ENCODE measurements at places on chromosomes 5 and 9.
A peak's percentile ranks its signal among the peaks of the same experiment; 100 is the strongest.

DNA sequence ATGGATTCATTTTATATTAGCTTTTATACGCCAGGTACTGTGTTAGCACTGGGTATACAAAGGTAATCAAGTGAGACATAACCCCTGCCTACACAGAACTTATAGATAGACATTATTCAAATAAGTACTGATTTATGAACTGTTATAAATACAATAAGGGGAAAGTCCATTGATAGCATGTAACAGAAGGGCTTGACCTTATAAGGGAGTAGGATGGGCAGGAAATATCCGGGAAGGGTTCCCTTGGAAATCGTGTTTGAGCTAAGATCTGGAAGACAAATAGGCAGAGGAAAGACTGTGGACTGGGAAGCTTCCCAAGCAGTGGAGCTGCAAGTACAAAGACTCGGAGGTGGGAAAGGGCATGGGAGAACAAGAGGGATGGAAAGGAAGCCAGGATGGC, 111.5 kb downstream of the WDR41 start:
- DNase-seq: no peak

DNA sequence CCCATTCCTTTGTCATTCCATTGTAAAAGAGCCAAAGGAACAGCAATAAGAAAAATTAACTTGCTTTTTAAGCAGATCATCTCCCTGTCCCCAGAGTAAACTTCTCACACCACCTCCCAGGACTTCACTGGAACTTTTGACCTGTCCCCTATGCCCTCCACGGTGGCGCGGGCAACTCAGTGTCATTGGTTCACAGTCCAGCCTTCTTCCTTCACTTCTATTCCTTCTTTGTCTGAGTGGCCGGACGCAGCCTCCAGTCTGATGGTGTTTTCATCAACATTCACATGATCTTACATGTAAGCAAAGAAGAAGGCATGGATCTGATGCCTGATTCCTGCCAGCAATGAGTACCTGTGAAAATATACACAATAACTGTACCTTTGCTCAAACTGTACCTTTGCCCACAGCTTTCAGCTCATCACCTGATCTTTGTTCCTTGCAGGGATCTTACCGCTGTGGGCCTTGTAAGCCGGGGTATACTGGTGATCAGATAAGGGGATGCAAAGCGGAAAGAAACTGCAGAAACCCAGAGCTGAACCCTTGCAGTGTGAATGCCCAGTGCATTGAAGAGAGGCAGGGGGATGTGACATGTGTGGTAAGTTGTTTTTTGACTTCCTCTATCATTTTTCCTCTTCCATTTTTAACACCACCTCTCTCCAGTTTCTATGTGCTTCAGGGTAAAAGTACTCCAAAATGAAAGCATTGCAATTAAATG, 32.5 kb downstream of the THBS4 start:
- no peak for DNase-seq

DNA sequence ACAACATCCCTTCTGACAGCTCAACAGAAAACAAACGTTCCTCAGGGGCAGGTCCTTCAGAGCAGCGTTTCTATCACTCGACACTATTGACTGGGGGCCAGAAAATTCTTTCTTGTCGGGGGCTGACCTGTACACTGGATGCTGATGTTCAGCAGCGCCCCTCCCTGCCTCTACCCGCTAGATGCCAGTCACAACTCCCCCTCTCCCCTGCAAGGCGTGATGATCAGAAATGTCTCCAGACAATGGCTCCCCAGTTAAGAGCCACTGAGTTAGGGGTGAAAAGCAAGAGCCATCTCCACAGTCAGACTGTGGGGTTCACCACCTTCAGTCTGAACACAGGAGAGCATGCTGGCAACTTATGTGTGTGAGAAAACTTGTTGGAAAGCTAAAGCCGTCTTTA, 39.8 kb downstream of the SERINC5 start:
- DNase-seq: no peak

DNA sequence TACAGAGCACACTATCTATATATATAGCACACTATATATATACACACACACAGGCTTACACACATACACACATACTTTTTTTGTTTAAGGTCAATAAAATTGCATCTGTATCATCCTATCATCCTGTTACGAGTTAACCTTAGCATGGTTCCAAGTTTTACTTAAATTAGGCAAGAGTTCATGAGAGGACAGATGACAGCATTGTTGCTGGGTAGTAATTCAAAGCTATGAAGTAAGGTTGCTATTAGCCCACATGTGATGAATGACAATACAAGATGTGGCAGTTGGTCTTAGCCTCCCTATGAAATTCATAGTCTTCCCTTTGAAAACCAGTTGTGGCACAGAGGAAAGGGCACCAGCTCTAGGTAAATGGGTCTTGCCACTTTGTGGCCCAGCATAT, 438.1 kb downstream of the ACTL7B start:
- no peak for DNase-seq

GRCh38 chr9:129458663-129459546, 162.0 kb downstream of the C9orf50 start:
- DNase-seq: no peak

DNA sequence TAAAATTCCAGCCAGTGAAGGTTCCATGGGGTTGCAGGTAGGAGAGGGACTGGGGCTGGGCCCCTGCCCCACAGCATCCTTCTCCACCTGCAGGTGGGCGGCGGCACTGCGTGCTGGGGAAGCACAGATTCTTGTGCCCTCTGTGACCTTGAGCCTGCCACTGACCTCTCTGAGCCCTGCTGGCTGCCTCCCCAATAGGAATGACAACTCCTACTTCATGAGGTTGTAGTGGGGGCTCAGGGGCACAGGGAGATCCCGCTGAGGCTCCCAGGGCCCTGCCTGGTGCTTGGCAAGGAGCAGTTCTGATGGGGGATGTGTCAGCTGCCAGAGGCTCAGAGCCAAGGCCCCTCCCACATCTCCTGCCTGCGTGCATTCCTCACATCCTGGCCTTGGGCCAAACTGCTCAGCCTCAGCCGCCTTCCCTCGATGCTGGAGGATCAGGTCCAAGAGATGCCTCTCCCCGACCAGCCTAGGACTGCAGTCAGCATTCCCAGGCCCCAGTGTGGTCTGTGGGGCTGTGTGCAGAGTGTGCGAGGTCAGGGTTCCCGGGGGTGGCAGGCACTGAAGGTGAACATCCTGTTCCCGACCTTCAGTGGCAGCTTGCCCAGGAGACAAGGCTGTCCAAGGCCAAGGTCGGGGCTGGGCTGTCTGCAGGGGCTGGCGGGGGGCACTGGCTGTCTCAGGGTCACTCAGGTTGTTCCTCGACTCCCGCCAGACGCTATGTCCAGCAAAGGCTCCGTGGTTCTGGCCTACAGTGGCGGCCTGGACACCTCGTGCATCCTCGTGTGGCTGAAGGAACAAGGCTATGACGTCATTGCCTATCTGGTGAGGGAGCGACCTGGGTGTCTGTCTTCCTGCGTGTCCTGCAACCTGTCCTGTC, 7.0 kb downstream of the ASS1 start:
- DNase-seq: peak; percentile 66

- no peak for DNase-seq
Measured at GRCh38 chr9:18703151-18703900, 229.4 kb downstream of the ADAMTSL1 start.

GRCh38 chr5:94661086-94661485, 42.6 kb downstream of the SLF1 start:
- no peak for DNase-seq

DNA sequence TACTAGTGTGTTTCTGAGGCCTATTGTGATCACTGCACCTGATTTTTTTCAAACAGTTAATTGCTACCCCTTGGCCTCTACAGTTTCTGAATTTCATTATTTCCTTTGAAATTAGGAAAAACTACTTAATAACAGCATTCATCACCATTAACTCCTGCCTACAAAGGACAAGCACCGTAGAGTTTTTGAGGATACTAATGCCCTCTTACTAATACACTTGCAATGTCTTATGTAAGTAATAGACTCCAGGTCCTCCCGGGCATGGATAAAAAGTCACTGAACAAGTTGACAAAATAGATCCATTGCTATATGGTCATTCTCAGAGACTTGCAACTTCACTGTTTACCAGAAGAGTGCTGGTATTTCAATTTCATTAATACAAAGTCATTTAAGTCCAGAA, 1172.5 kb downstream of the CDH12 start:
- DNase-seq: no peak

DNA sequence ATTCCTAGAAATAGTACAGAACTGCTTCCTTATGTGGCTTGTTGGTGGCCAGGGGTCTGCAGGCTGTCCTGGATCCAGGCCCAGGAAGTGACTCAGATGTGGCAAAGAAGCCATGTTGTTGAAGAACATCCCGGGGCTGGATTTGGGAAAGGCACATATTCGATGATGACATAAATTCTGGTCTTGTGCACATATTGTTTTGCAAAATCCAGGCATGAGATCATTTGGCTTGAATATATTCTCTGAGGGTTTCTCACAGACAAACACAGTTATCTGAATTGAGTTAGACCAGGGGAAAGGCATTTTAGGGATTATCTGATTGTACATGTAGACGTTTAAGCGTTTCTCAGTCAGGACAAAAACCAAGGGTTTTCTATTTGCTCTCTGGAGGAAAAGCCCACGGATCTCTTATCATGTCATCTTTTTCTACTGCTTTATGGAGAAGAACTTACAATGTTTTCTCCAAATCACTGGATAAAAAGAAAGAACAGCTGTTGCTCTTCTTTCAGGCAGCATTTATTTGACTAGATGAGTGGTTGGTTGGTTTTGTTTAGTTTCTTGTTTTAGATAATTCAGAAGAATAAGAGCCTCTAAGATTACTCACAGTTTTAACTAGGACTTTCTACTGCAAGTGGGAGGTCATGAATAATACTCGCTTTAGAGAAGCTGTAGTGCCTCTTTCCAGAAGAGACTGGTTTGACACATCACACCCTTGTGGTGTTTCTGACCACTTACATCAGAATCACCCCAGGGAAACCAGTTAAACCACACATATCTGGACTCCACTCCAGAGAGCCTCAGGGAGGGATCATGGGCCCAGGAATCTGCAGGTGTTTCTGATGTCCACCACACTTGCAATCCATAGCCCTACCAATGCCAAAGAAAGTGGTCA, 29.5 kb upstream of the LHFPL2 start:
- no peak for DNase-seq

DNA sequence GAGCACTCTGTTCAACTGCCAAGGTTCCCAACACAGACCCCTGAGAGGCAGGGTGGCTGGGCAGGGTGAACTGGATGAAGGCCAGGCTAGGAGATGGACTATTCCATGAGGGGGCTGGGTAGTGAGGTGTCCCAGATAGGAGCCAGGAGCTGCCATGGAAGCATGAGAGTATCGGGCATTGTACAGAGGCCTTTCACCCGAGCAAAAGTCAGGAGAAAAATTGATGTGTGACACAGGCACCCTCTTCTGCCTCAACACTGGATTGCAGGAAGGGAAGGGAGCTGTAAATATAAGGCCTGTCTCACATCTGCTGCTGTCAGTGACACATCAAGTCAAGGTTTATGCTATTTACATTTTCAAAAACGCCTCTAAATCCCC, 74.6 kb downstream of the UBAP1 start:
- peak; percentile 10 for DNase-seq

GRCh38 chr5:157540124-157540523, 35.5 kb downstream of the ADAM19 start:
- DNase-seq: no peak

- DNase-seq: peak; percentile 21
Measured at GRCh38 chr5:153900703-153901395, 137.9 kb downstream of the FAM114A2 start.
